Ureter (tissue), 1 donor: ENCODE measurements at places on chromosomes 2 and 18. TPM values are rescaled to one million over a fixed set of nuclear protein-coding genes. Genes with fewer than 3 reads are reported as not detected.

CIB4 gene
- total RNA-seq, result not detected

SYT4 gene
- not detected for total RNA-seq

GRCh38 chr18:23920054-23920453 is 94.5 kb upstream of the TTC39C start:
- no peak for DNase-seq

GRCh38 chr18:55967019-55967418 is 379.0 kb upstream of the TCF4 start:
- DNase-seq, result no peak

- no peak for DNase-seq
Measured at GRCh38 chr2:18473241-18474181, 86.9 kb downstream of the RDH14 start.

GRCh38 chr2:46230115-46230571 is 67.1 kb upstream of the EPAS1 start:
- DNase-seq, result no peak
